ENCODE measurements at places on chromosomes 1 and 21. TPM values are rescaled to one million over a fixed set of nuclear protein-coding genes. Genes with fewer than 3 reads are reported as not detected.

- no peak for DNase-seq
These were observed 140.9 kb downstream of the MIS18A start for GRCh38 chr21:32137931-32138330.

- no peak for DNase-seq
These were observed 581.8 kb downstream of the PLPP3 start for GRCh38 chr1:55997536-55997935.

The MPL gene
- total RNA-seq: 1.4 TPM

The CD34 gene
- 119 TPM for total RNA-seq

The CGN gene
- total RNA-seq: 0.47 TPM

The AGT gene
- total RNA-seq: 156 TPM

Data from right cardiac atrium (tissue), 5 donors.